ENCODE measurements at places on chromosomes 16 and 17.

- no peak for DNase-seq
Observed at GRCh38 chr16:20268409-20268808, 58.9 kb downstream of the GP2 start.

GRCh38 chr17:50653738-50654137 is 19.1 kb downstream of the ABCC3 start:
- no peak for DNase-seq

GRCh38 chr16:71956486-71956885 is 43.7 kb downstream of the PKD1L3 start:
- DNase-seq = no peak

DNA sequence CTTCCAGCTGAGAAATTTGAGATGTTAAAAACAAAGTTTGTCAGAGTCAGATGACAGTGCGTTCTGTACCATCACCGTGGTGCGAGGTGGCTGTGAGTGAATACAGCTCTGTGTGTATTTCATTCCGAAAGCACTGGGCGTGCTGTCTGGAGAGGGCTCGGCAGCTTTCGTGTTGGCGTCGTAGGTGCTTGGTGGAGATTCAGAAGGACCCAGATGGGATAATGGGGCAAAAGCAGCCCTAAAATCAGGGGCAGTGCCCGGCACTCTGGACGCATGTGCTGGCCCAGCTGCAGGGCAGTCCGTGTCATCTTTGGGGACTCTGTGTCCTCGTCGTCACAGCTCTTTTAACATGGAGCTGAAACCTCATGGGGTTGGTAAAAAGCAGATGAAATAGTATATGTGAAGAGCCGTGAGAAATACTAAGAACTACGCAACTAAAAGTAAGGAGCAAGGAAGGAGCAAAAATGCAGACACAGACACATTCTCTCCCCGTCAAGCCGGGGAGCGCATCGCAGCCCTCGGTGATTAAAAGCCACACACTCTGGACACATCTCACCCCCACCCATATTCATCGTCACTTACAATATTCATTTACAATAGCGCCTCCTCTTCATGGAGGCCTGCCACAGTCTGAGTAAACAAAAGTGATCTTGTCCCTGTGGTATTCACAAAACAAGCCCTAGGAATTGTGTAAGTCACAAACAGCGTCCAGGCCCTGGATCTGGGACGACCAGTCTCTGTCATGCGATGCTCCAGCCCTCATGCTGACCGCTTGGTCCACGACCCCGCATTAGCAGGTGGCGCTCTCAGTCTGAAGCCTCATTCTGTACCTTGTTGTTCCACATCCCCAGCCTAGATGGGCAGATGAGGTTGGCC is 206.7 kb downstream of the RPTOR start:
- no peak for DNase-seq

DNA sequence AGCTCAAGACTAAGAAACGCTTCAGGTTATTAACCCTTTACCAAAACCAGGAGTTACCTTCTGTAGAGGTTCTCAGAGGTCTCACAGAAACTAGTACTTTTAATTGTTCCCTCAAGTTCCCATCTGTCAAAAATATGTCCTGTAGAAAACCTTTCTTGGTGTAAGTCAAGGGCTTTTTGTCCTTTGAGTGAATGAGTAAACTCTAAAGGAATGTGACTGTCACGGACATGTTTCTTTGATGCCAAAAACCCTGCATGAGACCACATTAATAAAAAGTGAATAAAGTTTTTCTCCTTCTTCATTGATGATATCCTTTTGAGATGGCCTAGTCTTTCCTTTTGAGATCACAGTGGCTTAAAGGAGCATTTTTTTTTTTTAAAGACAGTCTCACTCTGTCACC is 102.9 kb downstream of the NLK start:
- no peak for DNase-seq

DNA sequence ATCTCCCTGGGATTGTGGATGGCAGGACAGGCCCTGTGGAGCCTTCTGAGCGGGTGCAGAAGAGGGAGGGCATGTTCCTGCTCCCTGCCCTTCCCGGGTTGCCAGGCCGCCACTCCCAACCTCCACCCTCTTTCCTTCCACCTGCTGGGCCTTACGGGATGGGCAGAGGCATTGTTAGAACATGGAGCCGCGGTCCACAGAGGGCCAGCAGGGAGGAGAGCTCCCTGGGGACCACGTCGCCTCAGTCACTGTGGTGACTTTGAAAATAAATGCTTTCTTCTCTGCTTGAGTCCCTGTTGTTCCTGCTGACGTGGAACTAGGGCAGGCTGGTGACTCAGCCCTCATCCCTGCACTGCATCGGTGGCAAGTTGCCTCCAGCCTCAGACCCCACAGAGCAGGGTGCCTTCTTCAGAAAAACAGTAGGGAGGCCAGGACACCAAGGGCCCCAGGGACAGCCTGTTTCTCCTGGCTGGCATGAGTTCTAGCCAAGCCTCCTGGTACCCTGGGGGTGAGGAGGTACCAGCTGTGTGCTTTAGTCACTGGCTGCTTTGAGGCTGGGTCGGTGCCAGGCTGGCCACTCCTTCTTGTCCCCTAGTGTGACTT is 224.9 kb downstream of the SEC14L1 start:
- no peak for DNase-seq

GRCh38 chr17:51036084-51036483 is 84.6 kb downstream of the SPAG9 start:
- DNase-seq = no peak

DNA sequence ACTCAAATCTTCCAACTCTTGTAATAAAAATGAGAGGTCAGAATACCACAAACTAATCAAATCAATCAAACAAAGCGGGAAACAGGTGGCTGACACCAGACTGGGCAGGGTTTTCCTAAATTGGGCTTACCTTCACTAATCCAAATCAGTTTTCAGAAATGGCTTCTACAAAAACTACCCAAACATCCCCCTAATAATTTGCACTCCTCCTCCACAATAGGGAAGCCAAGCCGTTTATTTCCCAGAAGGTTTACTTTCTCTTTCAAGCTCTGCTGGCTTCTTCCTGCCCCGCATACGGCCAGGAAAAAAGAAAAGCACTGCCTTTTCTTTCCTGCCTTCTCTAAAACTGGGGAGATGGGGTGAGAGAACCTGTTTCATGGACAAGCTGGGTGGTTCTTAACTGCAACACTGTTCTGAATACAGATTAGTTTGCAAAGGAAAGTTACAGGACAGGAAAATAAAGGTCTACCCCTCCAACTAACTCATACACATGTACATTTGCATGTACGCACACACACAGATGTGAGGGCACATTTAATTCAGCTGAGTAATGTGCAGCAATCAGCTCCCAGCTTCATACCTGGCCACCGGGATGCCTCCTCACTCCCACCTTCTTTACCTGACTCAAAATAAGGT is 9.2 kb downstream of the STAT3 start:
- DNase-seq = no peak

- DNase-seq = no peak
Observed at GRCh38 chr16:57462978-57463362, 491 bp downstream of the POLR2C start.

- DNase-seq = no peak
Observed at GRCh38 chr17:1890758-1891450, 61.1 kb downstream of the RPA1 start.

Data from H1 (cell line).